AG04449 (cell line): ENCODE measurements at places on chromosomes 6 and 20.

DNA sequence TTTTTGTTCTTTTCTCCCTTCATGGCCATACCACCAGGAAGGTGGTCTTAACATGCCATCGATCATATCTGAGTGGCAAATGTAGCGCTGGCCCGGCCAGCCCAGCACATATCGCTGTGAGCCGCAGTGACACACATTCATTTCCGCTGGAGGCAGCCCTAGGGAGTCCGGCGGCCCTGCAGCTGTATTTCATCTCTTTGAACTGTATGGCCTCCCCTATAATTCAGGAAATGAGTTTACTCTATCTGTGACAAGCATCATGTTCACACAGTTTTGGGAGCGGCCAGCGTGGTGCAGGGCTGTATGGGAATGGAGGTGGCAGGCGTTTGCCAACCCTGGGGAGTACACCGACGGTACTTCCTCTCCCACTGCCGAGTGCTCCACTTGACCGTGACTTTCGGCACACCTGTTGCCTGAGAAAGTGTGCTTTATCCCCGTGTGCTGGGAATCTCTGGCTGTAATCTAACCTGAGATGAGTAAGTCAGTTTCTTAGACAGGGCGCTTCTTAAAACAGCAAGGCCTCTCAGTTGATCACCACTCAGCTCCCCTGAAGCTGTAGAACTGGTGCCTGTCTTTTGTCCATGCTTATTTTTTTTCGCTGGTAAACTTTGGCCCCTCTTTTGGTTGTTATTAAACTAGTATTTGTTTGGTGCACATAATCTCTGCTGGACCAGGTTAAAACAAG lies 257.1 kb upstream of the TAB2 start:
- DNase-seq, result no peak

- DNase-seq, result no peak
Measured at GRCh38 chr6:35833536-35833935, 28.4 kb downstream of the LHFPL5 start.

- no peak for DNase-seq
Measured at GRCh38 chr20:50575865-50576720, 65.9 kb downstream of the PTPN1 start.

DNA sequence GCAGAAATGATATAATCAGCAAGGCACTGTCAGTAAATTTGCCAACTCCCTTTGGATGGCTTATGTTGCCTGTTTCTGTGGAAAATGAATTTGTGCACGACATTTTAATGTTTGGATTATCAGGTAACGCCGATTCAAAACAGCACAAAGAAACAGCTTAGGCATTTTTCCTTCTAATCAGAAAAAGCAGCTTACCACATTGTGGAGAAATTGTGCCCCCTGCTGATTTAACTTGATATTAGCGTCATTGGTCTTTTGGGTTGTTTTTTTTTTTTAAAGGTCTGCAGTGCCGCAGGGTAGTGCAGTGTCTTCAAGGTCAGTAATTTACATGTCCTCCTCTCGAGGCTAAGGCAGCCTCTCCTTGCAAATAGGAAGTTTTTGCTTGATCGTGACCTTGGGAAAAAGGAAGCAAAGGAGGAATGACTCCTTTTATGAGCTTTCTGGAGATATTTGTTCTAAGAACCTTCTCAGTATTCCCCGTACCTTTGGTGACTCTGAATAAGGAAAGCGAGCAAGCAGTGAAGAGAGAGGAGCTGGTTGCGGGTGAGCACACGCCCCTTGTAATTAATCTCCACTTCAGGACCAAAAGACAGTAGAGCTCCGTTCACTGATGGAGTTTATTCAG lies 79.1 kb downstream of the ELOVL4 start:
- DNase-seq, result no peak

- no peak for DNase-seq
Measured at GRCh38 chr6:97021194-97021593, 96.7 kb downstream of the KLHL32 start.

- no peak for DNase-seq
Measured at GRCh38 chr6:14047151-14047740, 70.3 kb upstream of the CD83 start.

DNA sequence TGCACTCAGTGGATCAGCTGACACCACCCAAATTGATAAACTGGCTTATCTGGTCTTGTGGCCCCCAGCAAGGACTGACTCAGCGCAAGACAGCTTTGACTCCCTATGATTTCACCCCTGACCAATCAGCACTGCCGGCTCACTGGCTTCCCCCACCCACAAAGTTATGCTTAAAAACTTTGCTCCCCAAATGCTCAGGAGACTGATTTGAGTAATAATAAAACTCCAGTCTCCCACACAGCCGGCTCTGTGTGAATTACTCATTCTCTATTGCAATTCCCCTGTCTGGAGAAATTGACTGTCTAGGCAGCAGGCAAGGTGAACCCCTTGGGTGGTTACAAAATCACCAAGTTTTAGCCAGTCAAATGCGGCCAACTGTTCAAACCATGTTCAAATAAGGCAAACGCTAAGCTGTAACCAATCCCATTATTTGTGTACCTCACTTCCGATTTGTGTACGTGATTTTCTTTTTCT lies 32.5 kb downstream of the SLC22A2 start:
- no peak for DNase-seq

- DNase-seq, result no peak
Measured at GRCh38 chr6:19663479-19663878, 173.7 kb upstream of the ID4 start.

GRCh38 chr6:88050140-88050818 lies 2.6 kb downstream of the SPACA1 start:
- DNase-seq, result no peak

GRCh38 chr6:85771925-85772430 lies 129.3 kb upstream of the SYNCRIP start:
- no peak for DNase-seq

- no peak for DNase-seq
Measured at GRCh38 chr6:40482532-40482931, 104.6 kb downstream of the LRFN2 start.

DNA sequence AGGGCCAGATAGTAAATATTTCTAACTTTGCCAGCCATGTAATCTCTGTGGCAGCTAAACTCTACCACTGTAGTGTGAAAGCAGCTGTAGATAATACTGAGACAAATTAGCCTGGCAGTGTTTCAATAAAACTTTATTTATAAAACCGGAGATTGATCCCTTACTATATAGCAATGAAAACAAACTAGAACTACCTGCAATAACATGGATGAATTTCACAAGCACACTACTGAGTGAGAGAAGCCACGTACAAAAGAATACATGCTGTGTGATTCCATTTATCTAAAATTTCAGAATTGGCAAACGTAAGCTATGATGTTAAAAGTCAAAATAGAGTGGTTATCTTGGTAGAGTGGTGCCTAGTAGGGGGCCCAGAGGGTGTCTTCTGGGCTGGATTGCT lies 198.7 kb upstream of the SGK1 start:
- DNase-seq, result no peak

DNA sequence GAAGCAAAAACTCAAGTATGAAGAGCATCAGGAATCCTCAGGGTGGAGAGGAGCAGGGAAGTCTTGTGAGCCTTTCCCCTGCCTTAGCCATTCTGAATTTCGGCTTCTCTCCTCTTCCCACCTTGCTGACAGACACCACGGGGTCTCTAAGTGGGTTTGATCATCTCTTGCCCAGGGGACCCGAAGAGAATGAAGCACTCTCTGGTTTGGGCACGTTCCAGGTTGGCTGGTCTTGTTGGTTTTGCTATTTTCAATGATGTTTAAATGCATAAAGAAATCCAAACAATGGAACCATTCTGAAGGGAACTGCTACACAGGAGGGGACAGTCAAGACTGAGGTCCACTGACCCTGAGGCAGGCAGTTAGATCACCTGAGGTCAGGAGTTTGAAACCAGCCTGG lies 131.7 kb downstream of the PXDC1 start:
- DNase-seq, result no peak

DNA sequence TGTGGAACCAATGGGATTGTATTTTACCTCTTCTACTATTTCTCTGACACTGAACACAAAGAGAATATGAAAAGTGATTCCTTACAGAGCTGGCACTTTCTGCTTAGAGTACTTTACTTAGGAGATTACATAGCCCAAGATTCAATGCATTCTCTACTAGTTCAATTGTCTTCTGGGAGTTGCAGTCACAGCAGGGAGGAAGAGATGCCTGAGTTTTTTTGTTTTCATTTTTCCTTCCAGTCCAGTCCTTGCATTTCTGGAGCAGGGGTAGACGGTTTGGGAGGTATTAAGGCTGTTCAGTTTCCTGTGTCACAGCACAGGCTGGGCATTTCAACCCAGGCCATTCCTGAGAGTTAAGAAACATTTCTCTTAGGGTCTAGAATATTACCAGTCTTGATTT lies 42.0 kb upstream of the SLC2A12 start:
- no peak for DNase-seq

DNA sequence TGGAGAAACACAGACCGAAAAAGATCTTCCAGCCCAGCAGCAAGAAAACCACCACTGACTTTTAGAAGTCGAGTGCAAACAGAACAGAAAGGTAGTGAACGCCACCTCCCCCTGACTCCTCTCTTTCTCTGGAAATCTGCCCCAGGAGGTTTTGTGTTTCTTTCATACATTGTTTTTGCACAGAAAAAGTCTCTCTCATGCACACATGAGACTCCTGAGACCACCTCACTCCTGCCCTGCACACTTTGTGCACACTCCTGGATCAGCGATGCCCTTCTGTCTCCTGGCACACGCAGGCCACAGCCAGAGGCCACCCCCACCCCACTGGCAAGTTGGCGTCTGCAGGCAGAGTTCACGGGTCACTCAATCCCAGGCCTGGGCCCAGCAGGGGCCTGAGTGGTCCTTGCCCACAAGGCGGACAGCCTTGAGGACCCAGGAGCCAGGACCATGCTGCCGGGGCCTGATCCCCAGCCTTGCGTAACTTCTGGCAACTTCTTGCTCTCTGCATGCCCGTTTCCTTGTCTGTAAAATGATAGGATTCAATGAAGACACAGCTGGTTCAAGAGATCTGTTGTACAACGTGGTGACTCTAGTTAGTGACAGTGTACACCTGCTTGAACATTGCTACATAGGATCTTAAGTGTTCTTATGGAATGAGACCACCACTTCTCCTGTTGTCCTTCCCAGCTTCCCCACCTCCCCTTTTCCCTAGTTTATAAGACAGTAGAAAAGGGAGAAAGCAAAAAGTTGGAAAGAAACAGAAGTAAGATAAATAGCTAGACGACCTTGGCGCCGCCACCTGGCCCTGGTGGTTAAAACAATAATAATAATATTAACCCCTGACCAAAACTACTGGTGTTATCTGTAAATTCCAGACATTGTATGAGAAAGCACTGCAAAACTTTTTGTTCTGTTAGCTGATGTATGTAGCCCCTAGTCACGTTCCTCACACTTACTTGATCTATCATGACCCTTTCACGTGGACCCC lies 30.2 kb upstream of the CST7 start:
- no peak for DNase-seq

GRCh38 chr20:59561228-59561605 lies 43.1 kb upstream of the PHACTR3 start:
- DNase-seq, result no peak

DNA sequence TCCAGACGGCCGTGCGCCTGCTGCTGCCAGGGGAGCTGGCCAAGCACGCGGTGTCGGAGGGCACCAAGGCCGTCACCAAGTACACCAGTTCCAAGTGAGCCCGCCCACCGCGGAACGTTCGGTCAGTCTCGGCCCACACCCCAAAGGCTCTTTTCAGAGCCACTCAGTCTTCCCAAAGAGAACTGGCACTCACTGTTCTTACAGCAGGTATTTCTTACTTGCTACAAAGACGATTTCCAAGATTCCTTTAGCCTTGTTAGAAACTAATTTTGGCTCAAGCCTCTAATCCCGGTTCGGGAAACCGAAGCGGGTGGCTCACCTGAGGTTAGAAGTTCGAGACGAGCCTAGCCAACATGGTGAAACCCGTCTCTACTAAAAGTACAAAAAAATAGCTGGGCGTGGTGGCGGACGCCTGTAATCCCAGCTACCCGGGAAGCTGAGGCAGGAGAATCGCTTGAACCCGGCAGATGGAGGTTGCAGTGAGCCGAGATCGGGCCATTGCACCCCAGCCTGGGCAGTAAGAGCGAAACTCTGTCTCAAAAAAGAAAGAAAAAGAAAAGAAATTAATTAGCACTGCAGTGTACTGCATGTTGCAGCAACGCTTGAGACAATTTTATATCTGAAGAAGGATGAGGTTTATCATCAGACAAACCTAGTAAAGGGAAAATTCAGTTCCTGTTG lies 73.1 kb downstream of the OR2B2 start:
- no peak for DNase-seq

GRCh38 chr6:39819676-39820075 lies 27.5 kb downstream of the DAAM2 start:
- no peak for DNase-seq

- no peak for DNase-seq
Measured at GRCh38 chr6:155216312-155217046, 47.3 kb upstream of the CLDN20 start.

- DNase-seq, result no peak
Measured at GRCh38 chr6:167548451-167548850, 223.6 kb downstream of the TTLL2 start.

DNA sequence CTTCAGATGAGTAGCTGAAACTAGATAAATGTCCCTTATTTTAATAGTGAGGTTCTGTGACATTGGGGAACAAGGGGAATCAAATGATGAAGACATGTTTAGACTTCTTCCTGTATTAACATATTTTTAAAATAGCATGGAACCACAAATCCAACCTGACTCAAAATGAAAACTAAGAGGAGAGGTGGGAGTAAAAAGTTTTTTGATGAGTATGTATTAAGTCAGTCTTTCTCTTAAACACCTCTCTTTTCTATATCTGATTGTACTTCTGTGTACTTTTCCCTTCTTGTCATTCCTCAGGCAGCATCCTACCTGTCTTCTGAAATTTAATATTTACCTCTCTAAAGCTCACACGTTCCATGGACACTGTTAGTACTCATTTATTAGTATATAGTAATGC lies 8.7 kb upstream of the SDHAF4 start:
- DNase-seq, result no peak

DNA sequence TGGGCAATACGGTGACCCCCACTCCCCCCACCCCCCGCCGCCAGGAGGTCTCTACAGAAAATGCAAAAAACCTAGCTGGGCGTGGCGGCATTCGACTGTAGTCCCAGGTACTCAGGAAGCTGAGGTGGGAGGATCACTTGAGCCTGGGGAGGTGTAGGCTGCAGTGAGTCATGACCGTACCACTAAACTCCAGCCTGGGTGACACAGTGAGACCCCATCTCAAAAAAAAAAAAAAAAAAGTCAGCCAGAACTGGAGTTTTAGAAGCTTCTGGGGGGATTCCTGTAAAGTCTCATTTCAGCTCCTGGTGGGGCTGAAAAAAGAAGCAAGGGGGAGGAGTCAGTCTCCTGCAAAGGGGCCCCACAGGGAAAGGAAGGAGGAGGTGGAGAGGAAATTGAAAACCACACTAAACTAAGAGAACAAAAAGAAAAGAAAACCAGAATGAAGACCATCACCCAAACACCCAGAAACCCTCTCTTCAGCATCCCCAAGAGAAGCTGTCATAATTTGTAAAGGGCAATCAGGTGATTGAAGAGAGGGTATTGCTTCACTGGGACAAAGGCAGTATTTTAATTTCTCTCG lies 50.4 kb downstream of the NOL4L start:
- DNase-seq, result no peak

- no peak for DNase-seq
Measured at GRCh38 chr20:57738484-57738883, 28.7 kb upstream of the PMEPA1 start.
